ENCODE measurements at places on chromosomes 5 and 9. TPM values are rescaled to one million over a fixed set of nuclear protein-coding genes. Genes with fewer than 3 reads are reported as not detected.

DNA sequence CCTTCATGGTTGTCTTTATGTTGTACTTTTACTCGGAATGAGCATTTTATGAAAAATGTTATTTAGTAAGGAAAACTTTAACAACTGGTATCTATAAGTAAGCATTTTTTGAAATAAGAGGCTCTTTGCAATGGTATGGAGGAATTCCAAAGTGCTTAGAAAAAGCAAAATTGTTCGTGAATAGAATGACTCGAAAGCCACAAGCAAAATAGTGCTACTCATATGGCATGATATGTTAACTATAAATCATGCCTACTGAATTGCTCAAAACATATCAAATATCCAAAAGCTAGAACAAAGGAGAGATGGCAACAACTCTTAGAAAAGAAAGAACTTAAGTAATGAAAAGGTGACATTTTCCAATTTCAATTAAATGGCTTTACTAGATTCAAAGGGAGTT lies 216.3 kb downstream of the KIAA0825 start:
- DNase-seq: no peak

DNA sequence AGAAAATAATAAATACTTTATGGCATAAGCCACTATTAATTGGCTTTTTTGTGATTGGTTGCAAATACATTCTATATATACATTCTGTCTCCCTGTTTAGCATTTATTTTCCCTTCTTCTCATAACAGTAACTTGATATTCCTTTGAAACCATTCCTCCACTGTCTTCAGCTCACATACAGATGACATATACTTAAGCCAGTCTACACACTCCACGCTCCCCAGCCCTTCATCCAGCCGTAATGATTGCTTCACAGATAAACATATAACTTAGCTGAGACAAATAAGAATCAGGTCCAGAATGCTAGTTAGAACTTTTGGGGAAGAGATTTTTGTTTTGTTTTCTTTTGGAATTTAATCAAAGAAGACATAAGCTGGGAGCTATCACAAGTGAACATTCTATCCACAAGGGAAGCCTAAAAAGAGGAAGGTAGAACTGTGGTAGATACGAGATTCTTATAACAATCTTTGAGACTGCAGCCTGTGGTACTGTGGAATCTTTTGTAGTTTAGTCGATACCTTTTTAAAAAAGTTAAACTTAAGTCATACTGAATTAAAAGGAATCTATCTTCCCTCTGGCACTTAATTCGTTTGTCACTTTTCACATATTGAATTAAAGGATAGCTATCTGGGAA lies 365.1 kb upstream of the PRR16 start:
- DNase-seq: no peak

DNA sequence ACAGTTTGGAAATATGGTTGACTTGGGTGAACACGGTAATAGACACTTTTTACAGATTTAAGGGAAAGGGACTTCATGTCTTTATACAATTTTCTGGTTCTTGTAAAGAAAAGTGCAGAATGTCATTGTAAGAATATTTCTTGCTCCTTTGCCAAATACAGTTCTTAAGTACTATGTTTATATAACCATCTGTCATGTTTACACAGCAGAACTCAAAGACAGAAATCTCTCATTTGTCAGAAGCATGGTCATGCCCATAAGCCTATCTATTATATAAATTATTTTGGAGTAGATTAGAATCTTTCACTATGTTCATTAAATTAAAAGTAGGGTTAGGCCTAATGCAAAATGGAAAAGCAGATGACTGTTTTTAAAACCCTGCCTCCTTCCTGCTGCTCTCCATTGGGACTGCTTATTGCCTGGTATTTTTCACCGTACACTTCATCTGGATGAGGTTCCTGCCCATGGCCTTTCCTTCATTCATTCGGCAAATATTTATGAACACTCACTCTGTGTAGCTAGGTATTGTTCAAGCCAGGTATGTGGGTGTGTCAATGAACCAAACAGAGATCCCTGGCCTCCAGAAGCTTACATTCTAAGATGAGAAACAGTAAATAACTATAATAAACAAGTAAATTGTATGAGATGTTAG lies 558.1 kb downstream of the NR2F1-AS1 start:
- no peak for DNase-seq

DNA sequence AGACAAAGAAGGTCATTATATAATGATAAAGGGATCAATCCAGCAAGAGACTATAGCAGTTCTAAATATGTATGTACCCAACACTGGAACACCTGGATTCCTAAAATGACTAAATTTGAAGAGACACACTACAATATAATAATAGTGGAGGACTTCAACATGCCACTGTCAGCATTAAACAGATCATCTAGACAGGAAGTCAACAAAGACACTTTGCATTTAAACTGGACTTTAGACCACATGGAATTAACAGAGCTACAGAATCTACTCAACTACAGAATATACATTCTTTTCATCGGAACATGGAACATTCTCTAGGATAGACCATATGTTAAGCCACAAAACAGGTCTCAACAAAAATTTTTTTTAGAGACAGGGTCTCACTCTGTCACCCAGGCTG lies 58.3 kb upstream of the TLX3 start:
- DNase-seq: no peak

DNA sequence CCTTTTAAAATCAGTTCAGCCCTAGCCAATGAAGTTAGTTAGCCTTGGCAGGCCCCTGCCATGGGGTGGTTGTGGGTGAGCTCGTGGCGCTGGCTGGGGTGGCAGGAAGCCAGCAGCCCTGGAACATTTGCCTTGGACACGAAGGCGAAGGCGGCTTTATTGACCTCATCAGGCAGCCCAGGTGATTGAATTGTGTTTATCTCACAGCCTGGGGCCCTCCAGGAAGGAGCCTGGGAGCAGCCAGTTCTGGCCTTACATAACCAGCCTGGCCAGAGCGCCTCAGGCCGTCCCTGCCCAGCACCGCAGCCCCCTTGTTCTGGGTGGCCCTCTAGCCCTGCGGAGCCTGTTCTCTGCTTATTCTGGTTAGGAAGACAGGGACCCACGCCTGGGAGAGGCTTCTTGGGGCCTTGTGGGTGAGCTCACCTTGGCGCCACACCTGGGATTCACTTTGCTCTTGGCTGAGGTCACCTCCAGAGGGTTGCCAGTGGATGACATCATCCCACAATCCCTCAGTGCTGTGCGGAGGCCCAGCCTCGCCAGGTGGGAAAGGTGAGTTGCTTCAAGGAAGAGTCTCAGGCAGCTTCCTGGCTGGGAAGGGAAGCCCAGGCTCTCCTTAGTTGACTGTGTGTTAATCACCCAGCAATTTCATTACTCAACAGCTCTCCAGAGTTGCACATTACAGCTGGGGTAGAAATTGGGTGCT lies 54.4 kb upstream of the RPL26L1 start:
- peak; percentile 77 for DNase-seq

The ORM2 gene
- 0.44 TPM for polyA plus RNA-seq

GRCh38 chr5:56303511-56303910 lies 70.4 kb upstream of the ANKRD55 start:
- no peak for DNase-seq

GRCh38 chr9:3331801-3332200 lies 194.0 kb downstream of the RFX3 start:
- DNase-seq: no peak

DNA sequence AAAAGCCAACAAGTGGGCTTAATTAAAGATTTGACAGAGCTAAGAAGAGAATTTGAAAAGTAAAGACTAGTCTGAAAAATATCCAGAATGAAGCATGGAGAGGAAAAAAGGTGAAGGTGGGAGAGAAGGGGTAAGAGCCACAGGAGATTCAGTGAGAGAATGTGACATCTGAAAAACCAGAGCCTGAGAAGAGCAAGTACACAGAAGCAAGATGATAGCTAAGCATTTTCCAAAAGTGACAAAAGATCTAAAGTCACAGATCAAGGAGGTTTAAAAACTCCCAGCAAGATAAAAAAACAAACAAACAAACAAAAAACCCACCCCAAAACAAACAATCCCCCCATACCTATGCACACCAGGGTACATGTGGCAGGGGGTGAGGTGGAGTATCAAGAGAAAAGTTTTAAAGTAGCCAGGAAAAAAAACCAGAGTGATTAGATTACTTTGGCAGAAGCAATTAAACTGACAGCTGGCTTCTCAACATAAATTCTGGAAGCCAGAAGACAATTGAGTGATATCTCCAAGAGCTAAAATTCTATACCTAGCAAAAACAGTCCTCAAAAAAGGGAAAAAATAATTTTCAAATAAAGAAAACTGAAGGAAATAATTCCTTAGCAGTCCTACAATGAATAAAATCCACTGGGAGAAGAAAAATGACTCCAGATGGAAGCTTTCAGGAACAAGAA lies 111.4 kb downstream of the RAPGEF6 start:
- no peak for DNase-seq

GRCh38 chr5:140587495-140587894 lies 22.9 kb downstream of the SLC35A4 start:
- no peak for DNase-seq

- DNase-seq: no peak
Measured at GRCh38 chr5:30809933-30810332, 383.6 kb upstream of the CDH6 start.

DNA sequence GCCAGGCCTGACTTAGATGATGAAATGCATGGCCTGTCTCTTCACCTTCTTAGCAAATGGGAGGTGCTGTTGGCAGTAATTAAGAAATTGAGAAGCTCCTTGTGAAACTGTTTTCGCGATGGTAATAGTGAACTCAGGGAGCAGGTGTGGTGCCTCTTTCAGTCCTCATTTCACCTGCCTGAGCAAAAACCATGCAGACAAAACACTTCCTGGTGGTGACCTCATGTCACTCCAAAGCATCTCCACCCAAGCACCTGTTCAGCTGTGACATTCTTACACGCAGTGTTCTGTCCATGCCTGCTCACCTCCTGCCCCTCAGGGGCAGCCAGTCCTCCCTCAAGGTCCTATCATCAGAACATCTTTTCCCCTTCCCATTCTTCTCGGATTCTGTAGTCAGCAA lies 146.5 kb downstream of the CD180 start:
- no peak for DNase-seq

DNA sequence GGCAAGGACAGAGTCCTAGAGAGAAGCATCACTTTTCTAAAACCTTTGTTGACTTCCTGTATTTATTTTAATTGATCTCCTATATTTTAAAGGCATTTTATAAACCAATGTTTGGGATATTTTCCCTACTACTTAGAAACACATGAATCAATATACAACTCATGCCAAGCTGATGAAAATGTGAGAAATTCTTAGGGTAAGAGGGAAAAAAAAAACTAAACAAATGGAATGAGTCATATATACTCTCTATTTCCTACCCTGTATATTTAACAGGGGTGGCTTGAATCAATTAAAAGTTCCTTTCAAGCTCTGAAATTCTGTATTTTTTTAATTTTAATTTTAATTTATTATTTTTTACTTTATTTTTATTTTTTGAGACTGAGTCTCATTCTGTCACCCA lies 19.6 kb downstream of the BAAT start:
- no peak for DNase-seq

The PCDH12 gene
- polyA plus RNA-seq: 3.7 TPM

GRCh38 chr9:137128158-137128861 lies 10.6 kb upstream of the GRIN1 start:
- DNase-seq: no peak

The KLF4 gene
- 23.2 TPM for polyA plus RNA-seq

The CTXN3 gene
- not detected for polyA plus RNA-seq

GRCh38 chr9:136590821-136591752 lies 45.2 kb upstream of the NOTCH1 start:
- no peak for DNase-seq

GRCh38 chr9:9523476-9524139 lies 1089.2 kb downstream of the PTPRD start:
- no peak for DNase-seq

DNA sequence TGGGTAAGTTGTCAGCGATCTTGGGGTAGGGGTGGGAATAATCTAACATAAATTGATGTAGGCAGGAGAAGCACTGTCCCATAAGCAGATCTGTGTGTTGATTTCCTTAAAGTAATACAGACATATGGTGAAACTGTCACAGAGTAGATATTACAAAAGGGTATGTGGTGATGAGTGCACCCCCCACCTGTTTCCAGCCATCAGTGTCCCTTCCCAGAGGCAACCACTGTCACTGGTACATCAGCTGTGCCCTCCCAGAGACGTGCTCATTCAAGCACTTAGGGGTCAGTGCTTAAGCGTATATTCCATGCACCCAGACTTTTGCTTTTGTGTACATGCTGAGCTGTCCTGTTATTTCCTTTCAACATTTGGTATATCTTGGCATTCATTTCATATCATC lies 94.3 kb upstream of the PITX1 start:
- DNase-seq: no peak

The DRD1 gene
- not detected for polyA plus RNA-seq

The ARID3C gene
- polyA plus RNA-seq: not detected

DNA sequence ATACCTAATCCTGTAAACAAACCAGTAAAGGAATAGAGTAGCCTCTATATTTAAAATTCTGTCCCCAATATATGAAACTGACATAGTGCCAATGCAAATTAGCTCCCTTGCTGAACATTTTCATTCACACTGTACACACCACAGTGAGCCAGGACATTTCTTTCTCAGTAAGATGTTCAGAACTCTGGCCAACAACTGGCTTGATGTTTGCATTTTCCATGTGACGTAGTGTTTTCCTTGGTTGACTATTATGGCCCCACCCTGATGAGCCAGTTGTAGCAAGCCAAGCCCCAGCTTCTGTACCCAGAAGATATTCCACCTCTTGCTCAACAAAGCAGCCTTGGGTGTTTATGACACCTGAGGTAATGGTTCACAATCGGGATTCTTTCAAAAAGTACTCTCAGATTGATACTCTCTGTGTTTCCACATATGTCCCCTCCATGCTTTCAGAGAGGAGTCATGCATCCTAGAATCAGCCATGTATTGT lies 17.7 kb upstream of the ANXA1 start:
- DNase-seq: no peak

DNA sequence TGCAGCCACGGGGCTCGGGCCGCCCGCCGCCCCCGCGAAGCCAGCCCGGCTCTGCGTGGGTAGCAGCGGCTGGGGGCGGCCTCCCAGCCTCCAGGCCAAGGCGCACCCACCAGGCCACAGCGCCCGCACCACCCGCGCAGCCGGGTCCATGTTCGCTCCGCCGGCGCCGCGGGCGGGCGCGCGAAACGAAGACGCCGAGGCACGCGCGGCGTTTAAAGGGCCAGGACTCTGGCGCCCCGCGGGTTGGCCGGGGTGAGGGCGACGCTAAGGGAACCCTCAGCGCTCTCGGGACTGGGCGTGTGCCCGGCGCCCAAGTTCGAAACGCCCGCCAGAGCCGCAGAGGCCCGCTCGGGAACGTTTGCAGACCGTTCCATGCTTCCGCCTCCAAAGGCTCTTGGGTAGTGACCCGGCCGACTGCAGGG lies at the start of gene PTGES2:
TSS of gene PTGES2 (minus strand) at position 162 of the 422 bp plus-strand sequence. CDS start at position 150, 12 bp downstream.
- peak; percentile 87 for DNase-seq

All from heart right ventricle (tissue), 16 donors.